ENCODE measurements at places on chromosomes 6 and 20.

DNA sequence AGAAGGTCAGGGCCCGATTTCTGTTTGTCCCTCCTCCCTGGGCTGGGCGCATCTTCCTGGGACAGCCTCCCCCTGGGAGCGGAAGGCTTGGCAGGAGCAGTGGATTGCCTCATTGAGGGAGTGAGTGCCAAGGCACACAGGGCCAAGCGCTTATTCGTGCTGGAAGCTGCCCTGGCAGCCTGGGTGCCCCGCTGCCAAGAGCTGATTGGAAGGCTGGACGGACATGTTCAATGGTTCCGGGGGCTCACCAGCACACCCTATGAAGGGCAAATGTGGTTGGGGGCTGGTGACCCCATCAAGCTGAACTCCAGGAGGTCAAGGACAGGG is 10.3 kb upstream of the ZNF831 start:
- H3K27ac ChIP-seq, result no peak overlapping the region
- no peaks in the 10 kb centered on the region for H3K27me3 ChIP-seq
- peaks cover 60% of the 10 kb centered on the region for H3K4me1 ChIP-seq

DNA sequence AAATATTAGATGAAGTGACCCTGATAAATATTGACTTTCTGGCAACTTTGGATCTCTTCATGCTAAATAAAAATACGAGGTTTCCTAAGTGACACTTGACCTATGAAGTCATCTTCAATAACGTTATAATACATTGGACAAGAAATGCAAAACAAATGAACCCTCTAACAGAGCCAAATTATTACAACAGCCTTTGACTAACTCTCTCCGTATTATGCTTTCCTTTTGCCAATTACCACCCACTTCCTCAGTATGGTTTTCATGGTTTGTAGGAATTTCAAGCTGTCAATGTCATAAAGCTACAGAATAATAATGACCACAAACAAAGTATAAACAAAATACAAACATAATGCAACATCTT is 210.5 kb downstream of the MOXD1 start:
- no peak for DNase-seq
- peak overlapping the region; percentile 21 for H3K27ac ChIP-seq
- no peaks in the 10 kb centered on the region for H3K36me3 ChIP-seq
- H3K4me3 ChIP-seq, result no peak overlapping the region
- no peaks in the 10 kb centered on the region for H3K4me1 ChIP-seq

- peak overlapping the region; percentile 74 for H3K27ac ChIP-seq
- no peak for DNase-seq
- H3K4me3 ChIP-seq, result no peak overlapping the region
- H3K36me3 ChIP-seq, result no peaks in the 10 kb centered on the region
Measured at GRCh38 chr20:38217791-38218565, 42.6 kb downstream of the KIAA1755 start.

DNA sequence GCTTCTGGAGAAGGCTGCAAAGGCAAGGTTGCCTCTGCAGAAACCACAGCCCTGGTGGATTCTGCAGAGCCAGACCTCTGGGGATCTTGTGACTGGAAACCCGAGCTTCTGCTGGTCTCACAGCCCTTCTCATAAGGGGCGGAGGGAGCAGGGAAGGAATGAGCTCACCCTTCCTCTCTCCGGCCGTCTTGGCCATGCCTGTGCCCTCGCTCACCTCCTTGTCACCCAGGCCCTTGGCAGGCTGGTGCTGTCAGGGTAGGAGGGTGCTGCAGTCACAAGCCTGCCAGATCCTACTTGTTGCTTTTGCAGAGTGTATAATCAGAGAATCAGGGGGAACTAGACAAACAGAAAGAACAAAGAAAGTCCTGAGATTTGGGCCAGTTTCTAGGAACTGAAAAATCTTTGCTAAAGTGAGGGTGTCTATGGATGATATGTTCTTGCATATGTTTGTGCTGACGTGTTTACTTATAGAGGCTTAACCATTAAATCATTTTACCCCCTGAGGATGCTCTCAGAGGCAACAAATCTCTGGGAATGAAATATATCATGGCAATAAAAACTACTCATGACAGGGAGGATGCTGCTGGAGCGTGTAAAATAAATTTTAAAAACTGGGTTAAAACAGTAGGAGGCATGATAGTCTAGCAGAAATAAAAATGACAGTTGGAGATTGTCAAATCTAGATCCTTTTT is 244.9 kb upstream of the SOX4 start:
- no peaks in the 10 kb centered on the region for H3K4me1 ChIP-seq
- no peak overlapping the region for H3K4me3 ChIP-seq
- H3K36me3 ChIP-seq, result no peaks in the 10 kb centered on the region
- H3K27ac ChIP-seq, result peak overlapping the region; percentile 74
- H3K27me3 ChIP-seq, result no peaks in the 10 kb centered on the region
- no peak for DNase-seq
